ENCODE measurements at places on chromosomes 12 and 14.
A peak's percentile ranks its signal among the peaks of the same experiment; 100 is the strongest.

DNA sequence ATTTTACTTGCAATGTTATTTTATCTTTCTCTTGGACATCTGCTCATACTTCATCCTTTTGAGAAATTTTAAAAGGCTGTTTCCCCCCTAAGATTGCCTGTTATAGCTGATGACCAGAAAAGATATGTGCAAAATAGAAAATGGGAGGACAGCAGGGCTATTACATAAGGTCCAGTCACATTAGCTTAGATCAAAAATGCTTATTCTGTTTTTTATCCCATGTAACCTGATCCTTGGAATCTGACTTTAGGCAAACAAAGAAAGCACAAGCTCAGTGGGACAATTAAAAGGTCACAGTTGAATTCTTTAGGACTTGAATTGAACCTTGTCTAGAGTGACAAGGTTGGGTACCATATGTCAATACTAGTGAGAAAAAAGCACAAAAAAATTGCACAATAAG is 65.1 kb upstream of the TRHDE start:
- no peak for DNase-seq

GRCh38 chr12:8887285-8887715 is 27.0 kb upstream of the PHC1 start:
- DNase-seq: no peak

GRCh38 chr14:88551094-88551870 is 3.5 kb downstream of the PTPN21 start:
- DNase-seq: peak; percentile 73

DNA sequence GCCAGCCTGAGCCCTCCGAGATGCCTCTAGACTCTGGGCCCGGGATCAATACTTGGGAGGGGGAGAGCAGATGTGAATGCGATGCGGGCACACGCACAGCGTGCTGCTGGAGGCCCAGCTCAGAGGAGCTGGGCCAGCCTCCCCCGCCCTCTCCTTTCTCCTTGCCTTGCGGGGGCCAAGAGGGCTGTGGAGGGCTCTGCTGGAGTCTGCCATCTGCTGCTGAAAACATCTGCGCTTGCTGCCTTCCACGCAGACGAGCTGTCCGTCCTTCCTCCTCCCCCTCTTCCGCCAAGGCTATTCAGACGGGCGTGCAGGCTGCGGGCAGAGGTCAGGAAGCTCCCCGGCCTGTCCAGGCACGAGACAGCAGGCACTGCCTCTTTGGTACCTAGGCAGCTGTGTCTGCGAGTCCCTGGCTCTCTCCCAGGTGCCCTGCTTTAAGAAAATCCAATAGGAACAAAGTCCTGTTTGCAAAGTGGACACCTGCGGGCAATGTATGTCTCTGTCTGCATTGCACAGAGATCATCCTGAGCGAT is 75.2 kb downstream of the SPRING1 start:
- peak; percentile 27 for DNase-seq

- DNase-seq: peak; percentile 7
These were observed 112.9 kb upstream of the ATXN7L3B start for GRCh38 chr12:74424778-74425177.

DNA sequence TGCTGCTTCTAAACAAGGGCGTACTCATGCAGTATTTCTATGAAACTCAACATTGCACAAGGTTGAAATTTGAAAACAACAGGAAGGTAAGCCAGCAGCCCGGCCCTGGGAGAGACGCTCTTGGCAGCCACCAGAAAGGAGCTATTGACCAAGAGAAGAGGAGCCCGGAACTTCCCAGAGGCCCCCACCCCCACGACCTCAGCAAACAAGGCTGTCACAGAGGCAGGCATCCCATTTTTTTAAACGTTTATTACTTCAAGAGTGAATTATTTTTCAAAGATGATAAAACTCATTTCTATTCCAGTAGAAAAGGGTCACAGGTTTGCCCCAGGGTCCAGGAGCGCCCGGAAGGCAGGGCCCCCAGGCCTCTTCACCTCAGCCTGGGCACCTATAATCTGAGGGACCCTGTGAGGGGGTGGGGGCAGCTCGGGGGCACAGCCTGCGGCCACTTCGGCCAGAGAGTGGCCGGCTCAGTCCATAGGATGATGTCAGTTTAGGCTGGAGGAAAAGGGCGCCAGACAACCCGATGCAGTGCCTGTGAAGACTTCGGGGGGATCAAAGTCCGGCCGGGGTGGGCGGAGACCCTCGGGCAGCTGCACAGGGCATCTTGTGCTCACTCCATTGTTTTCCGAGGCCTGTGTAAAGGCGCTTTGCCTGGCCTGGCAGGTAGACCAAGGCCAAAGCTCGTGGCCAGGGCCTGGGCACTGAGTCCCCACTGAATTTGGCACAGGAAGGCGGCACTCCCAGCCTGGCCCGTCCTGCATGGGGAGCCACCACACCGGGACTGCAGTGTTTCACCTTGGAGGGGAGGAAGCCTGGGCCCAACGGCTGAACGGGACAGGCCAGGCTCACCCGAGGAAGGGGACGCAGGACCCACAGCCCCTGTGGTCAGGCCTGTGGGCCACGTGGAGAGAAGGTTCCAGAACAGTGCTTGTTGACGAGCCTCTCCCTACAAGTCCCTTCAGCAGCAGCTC is 86.0 kb downstream of the SCARB1 start:
- DNase-seq: no peak

- no peak for DNase-seq
These were observed 120.7 kb downstream of the SLC25A21 start for GRCh38 chr14:37051680-37052079.

GRCh38 chr12:38956337-38956736 is 50.9 kb upstream of the CPNE8 start:
- DNase-seq: no peak

DNA sequence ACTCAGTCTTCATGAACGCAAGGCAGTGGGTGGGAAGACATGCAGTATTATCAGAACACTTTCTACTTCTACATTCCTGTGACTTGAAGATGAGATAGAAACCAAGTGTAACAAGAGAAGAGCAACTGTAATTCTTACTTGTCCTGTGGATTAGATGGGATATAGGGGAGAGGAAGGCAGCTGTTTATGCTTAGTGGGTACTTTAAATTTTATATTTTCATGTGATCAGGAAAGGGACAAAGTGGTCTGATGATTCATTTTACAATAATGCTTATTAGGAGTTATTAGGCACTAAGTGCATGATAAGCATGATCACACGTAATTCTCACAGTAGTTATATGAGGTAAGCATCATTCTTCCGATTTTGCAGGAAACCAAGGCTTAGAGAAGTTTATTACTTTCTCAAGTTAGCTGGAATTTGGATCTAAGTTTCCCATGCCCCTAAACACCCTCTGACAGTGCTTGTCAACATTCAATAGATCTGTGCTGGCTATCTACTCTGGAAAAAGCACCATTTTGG is 52.7 kb downstream of the PTGER2 start:
- no peak for DNase-seq

DNA sequence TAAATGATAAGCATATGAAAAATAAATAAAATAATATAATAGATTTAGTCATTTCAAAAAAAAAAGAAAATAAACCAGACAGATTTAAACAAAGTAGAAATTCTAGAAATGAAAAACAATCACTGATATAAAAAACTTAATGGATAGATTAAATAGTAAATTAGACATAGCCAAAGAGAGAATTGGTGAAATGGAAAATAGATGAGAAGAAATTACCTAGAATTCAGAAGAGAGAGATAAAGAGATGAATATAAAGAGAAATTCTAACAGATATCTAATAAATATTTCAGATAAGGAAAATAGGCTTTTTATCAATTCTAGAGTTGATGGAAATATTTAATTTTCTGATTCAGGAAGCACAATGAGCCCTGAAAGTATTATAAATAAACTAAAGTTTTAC is 123.1 kb downstream of the PRIMA1 start:
- no peak for DNase-seq

- no peak for DNase-seq
These were observed 86.0 kb upstream of the SLC38A2 start for GRCh38 chr12:46458500-46459102.

GRCh38 chr12:16605642-16606116 is 283 bp downstream of the LMO3 start:
- no peak for DNase-seq

DNA sequence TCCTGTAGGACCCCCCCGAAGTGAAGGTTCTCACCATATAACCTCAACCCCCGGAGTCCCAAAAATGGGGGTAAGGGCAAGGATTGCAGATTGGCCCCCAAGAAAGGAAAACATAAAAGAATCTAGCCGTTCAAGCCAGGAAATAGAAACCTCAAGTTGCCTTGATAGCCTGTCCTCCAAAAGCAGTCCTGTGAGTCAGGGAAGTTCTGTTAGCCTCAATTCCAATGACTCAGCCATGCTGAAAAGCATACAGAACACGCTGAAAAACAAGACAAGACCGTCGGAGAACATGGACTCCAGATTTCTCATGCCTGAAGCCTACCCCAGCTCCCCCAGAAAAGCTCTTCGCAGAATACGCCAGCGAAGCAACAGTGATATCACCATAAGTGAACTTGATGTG is 344.2 kb upstream of the RGS6 start:
- DNase-seq: no peak

- DNase-seq: no peak
These were observed 262.5 kb upstream of the CAND1 start for GRCh38 chr12:67006610-67007009.

DNA sequence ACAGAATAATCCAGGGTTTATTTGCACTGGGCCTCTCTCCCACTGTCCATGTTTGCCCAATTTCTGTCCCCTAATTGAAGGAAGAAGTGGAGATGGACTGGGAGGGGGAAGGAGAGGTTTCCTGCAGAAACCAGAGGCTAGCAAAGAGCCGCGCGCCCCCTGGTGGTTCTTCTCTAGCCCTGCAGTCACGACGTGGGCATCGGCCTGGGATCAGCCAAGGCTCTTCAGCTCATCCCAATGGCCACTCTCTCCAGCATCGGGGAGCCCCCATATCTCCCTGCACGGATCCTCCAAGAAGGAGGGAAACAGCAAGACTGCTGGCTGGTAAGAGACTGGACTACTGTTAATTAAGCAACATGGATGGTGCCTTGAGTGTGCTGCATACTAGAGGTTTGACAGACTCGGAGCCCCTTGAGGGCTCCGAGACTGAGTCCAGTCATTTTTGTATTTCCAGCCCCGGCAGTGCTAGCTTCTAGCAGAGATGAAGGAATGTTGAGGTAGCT is 18.7 kb downstream of the ZBTB39 start:
- peak; percentile 74 for DNase-seq

- DNase-seq: no peak
These were observed 22.4 kb upstream of the KCNK13 start for GRCh38 chr14:90039253-90040010.

- DNase-seq: no peak
These were observed 74.9 kb downstream of the RBM19 start for GRCh38 chr12:113891167-113891692.

DNA sequence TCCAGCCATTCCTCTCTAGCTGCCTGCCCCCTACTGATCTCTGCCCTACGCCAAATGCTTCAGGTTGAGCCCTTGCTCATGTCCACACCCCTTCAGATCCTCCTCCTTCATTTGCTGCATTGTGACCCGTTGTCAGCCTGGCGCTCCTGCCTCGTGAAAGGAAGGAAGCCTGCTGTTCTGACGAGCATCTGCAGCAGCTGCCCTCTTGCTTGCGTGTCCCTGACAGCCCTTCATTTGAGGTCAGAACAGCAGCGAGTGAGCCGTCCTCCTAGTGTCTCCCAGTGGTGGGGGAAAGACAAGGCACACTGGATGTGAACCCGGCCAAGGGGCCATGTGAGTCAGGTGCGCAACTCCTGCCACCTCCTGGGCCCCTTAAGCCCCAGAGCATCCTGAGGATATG is 3.0 kb upstream of the PIANP start:
- no peak for DNase-seq

- no peak for DNase-seq
These were observed 901.7 kb downstream of the LRFN5 start for GRCh38 chr14:42508209-42508946.

- DNase-seq: no peak
These were observed 29.6 kb downstream of the HIP1R start for GRCh38 chr12:122864894-122865253.

DNA sequence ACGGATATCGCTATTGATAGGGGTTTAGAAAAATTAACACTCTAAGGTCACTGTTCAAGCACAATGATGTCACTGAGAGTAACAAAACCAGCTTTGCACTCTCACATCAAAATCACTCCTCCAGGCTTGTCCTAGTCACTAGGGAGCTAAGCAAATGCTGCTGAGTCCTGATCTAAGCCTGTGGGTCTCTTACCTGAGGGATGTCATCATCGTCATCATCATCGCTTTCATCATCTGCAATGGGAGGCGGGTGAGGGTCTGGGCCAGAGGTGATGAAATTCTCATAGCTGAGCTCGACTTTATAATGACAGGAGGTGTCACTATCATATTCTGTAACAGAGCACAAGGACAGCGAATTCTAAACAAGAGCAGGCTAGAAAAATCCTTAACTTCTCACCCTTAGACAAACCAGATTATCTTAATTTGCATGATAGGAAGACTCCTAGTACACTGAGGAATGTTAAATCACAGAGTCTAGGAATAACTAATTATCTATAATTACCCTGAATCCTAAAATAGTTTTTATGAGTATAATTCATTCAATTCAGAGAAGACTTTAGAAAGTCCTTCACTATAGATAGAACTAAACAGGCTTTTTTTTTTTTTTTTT is 83.0 kb downstream of the TRAFD1 start:
- no peak for DNase-seq

DNA sequence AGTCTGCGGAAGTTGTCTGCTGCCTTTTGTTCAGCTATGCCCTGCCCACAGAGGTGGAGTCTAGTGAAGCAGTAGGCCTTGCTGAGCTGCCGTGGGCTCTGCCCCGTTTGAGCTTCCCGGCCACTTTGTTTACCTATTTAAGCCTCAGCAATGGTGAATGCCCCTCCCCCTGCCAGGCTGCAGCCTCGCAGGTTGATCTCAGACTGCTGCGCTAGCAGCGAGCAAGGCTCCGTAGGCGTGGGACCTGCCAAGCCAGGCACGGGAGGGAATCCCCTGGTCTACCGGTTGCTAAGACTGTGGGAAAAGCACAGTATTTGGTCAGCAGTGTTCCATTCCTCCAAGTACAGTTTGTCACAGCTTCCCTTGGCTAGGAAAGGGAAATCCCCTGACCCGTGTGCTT is 143.6 kb downstream of the DYRK2 start:
- no peak for DNase-seq

All from caudate nucleus (tissue), 63 donors.